Inflammatory macrophage treated with lipopolysaccharide for 1 hour (primary cell): ENCODE measurements at places on chromosomes 12 and 14.

GRCh38 chr14:64279704-64280668 is 14.2 kb downstream of the ESR2 start:
- DNase-seq, result no peak

- DNase-seq, result no peak
Measured at GRCh38 chr12:30870491-30871265, 55.9 kb upstream of the TSPAN11 start.

DNA sequence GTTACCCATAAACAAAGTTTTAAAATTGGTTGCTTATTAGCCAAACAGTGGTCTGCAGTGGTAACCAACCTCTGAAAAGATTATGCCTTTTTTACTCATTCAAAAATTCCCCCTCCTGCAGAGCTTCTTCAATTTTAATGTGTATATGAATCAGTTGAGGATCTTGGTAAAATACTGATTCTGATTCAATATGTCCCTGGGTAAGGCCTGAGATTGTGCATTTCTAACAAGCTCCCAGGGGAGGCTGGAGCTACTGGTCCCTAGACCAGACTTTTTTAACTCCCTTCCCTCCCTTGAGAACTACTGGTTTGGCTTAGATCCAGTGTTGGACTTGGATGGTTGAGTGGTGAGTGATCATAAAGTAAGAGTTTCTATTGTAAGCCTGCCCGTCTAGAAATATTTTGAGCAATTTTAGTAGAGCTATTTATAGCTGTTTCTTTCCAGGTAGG is 90.2 kb downstream of the FUT8 start:
- no peak for DNase-seq

DNA sequence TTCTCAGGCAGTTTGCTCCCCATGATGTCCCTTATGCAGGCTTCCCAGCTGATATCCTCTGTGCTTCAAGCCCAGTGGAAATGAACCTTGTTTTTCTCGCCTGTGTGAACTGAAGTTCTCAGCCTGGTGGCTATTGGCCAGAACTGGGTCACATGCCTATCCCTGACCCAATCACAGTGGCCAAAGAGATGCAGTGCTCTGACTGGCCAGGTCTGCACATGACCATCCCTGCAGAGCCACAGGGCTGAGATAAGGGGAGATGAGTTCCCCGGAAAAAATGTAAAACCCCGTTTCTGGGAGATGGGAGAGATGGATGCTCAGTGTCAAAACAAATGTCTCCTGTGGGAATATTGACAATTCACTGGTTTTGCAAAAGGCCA is 34.7 kb upstream of the FZD10 start:
- no peak for DNase-seq

DNA sequence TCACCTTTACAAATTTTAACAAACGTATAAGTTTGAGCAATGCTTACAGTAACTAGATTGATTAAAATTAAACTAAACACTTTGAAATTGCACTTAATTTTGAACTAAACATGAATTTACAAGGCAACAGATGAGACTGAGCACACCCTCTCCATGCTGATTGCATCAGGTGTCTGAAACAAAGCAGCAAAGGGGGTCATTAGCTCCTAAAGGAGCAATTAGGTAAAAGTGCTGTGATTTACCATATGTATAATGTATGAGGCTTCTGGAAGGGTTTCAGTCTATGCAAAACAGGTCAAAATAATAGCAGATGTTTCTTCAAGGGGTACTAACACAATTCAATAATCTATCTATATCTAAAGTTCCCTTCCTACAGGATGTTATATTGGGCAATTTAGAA is 98.8 kb upstream of the LMNTD1 start:
- no peak for DNase-seq

DNA sequence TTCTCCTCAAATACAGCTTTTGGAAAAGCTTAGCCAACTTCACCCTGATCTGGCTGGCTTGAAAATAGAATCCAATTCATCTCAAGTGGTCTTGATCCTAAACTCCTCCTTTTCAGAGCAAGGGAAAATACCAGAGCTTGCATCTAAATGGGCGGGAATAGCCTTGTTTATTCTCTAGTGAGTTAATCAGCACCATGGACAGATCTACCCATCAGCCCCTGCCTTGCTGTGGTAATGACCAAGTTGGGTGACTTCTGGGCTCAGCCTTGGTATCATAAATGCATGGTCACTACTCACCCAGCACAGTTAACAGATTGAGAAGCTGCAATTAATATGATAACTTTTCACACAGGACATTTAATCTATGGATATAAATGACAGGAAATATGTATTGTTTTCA is 196.6 kb downstream of the GLT1D1 start:
- no peak for DNase-seq

- peak; percentile 39 for DNase-seq
Measured at GRCh38 chr14:105411017-105411941, 8.3 kb upstream of the MTA1 start.

DNA sequence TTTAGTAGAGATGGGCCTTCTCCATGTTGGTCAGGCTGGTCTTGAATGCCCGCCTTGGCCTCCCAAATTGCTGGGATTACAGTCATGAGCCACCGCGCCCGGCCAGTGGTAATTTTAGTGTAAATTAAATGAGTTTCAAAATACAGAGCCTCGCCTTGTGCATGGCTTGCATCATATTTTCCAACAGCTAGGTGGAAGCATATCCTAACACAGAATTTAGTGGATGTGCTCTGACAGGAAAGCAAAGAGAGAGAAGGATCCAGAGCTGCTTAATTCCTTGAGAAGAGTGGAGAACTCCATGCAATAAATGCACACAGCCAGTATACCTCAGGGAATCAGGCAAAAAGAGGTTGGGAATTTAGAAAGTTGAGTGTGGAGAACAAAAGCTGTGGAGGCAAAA is 2.5 kb downstream of the OR6C2 start:
- no peak for DNase-seq

GRCh38 chr12:132610051-132610759 is at the start of gene LRCOL1:
TSS of gene LRCOL1 (minus strand) at chr12:132610582. CDS start at chr12:132606251, 4,331 bp downstream.
- DNase-seq, result peak; percentile 75

DNA sequence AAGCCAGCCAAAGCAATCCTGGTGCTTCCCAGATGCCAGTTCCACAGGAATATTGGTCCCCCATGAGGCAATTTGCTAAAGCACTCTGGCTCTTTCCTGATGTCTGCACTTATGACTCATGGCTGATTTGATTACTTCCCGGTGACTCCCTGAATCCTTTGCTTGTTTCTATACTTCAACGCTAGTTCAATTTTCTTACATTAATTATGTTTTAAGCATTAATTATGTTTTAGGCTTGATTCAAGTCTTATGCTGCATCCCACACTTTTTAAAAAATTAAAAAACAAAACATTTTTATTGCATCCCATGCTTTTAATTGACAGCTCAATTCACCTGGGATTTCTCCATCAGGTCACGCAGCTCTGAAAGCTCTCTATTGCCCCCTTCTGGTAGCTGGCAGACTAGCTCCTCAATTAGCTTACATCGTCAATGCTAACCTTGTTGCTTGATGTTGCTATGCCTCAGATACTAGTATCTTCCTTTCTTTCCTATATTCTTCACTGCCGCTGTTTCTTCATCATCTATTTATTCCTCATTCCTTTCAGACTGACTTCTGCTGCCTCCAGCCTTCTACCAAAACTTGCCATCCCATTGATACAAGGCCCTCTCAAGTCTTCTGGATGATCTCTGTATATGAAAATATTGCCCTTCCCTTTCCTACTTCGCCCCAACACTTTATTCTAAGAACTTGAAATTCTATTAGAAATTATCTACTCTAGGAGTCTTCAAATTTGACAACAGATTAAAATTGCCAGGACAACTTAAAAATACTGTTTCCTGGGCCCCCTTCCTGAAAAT is 32.0 kb downstream of the TSHR start:
- DNase-seq, result peak; percentile 40

DNA sequence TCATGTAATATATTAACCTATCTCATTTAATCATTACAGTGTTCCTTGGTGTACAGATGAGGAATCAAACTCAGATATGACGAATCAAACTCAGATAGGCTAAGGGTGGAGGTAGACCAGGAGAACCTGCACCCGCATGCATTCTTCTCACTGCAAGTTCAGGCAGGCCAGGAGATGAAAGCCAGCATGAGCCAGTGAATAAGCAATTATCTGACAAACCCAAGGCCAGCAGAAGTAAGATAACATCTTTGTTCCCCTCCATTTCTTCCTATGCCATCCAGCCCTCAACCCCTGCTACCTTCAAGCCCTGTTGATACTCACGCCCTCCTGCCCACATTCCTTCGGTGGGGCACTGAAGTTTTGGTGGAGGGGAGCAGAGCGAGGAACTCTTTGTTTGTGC is 152.2 kb downstream of the ETV6 start:
- no peak for DNase-seq

DNA sequence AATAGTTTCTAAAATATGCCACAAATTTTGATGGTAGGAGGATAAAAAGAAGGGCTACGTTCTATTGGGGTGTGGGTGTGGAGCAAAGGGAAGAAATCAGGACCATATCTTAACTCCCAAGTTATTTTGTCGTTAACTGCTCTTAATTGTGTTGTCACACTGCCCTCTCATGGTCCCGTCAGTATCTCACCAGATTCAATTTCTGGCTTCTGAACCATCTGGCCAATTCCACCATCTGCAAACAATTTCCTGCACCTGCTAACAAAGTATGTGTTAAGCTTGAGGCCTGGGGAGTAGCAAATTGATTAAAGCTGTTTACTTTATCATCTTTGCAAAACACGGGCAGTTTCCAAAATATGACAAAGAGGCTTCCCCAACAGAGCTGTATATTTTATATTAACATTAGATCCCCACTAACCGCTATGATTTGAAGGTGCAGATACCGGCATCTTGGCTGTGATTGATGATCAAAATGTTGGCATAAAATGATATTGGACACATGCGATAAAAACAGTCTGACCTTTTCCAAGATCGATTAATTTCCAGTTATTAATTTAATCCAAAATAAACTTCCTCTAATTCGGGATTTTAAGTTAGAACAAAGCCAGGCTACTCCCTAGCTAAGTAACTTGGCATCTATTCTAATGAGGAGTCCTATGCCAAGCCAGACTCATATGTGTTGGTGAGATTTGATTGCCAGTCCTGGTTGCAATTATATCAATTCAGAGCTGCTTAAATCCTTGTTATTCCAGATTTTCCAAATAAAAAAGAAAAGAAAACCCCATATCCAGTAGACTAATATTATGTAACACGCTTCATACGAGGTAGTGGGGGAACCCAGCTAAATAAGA is 6.9 kb upstream of the DNM1L start:
- peak; percentile 58 for DNase-seq

- no peak for DNase-seq
Measured at GRCh38 chr12:32536000-32536345, 136.6 kb downstream of the FGD4 start.

DNA sequence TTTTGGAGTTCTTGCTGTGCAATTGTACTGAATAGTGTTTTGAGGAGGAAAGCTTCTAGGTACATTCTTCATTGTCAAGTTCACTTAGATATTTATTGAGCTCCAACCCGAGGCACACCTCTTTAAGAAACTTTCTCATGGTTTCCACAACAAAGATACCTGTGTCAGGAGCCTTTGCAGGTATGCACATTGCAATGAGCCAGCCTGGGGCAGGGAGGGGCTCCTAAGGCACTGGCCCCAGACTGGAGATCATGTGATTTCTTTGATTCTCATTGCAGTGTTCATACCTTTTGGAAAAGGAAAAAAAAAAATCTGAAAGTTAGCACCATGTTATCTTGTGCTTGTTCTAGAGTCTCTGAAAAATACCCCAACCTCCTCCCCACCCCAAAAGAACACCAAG is 80.3 kb downstream of the PRMT8 start:
- no peak for DNase-seq

DNA sequence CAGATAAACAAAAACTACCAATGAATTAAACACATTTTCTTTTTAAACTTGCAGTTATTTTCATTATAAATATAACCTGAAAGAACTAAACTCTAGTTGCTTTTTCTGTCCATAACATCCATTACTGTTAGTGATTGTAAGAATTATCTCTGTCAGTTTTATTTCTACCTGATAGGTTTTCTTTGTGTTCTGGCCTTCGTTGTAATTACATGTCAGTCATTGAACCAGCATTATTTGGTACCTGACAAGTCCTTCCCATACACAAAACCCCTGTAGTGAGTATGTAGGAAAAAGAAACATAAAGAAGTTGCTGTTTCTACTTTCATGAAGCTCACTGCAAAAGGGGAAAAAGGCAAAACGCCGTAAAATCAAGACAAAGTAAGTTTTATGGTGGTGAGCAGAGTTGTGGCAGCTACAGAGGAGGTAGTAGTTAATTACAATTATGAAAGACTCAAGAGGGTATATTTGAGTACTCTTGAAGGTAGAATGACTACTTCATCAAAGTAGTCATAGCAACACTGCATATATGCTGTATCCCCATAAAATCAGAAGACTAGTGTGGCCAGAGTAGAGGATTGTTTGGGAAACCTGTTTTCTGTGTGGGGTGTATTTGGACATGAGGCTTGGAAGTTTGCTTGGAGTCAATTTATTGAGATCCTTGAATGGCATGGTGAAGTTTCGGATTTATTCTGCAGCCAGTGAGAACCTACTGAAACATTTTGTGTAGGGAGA is 102.8 kb downstream of the SLC5A8 start:
- no peak for DNase-seq

GRCh38 chr12:57552306-57552651 is 2.4 kb downstream of the KIF5A start:
- DNase-seq, result no peak

GRCh38 chr14:76055330-76055729 is 69.8 kb downstream of the IFT43 start:
- no peak for DNase-seq

DNA sequence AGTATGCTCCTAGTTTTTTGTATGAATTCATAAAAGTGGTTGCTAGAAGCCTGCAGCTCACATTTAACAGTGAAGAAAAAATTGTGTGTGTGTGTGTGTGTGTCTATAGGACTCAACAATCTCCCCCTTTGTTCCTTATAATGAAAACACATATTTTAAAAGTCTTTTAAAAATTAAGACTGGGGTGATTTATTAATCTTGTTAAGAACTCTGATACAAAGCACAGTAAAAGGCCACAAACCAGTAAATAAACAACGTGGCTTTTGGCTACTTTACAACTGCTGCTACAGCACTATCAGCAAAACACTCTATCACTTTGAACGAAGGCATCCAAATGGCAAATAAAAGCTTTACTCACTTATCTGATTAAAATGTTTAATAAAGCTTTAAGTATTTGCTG is 594 bp upstream of the VCPKMT start:
- DNase-seq, result no peak

DNA sequence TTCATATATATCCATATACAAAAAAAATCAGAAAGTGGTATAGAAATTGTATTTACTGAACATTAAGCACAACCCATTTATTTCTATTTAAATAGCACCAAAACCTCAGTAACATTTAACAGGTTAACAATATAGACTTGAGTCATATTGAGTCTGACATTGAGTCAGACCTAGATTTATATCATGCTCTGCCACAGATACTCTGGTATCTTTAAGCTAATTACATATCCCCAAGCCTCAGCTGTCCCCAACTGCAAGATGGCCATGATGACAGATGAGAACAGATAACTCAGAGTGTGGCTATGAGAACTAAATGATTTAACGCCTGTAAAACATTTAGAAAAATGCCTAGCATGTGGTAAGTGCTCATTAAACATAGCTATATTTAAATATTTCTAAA is 40.3 kb downstream of the IFNG start:
- DNase-seq, result no peak

DNA sequence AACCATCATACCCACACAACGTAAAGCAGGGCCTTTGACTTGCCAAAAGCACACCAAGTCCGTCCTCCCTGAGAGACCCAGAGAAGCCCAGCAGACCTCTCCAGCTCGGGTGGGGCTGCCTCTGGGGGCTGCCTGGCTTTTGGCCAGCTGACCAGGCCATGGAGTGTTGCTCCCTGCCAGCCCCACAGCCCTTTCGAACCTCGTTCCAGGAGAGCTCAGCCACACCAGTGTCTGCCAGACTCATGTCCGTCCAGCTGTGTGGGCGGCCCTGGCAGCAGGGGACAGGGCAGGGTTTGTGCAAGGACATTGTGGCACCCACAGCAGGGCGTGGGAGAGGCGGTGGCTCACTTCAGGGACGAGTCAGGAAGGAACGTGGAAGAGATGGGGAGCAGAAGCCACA is 22.6 kb upstream of the IRF2BPL start:
- peak; percentile 91 for DNase-seq
